ENCODE measurements at places on chromosomes 6 and 20.

GRCh38 chr6:134979142-134979541, 29.2 kb upstream of the ALDH8A1 start:
- DNase-seq, result no peak

DNA sequence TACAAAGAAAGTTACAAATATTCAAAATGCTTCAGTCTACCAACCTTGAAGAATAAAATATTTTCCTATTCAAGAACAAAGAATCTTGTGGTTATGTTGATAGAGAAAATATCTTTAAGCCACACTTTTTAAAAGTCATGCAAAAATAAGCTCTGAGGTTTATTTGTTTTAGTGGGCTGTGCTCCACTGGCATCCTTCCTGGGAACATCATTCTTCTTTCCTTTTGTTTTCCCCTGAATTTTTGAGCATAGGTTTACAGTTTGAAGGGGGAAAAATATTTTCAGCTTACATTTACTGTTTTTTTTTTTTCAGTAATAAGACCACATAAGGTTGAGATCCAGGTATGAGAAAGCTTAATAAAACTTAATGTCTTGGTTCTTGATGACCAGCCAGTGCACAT, 72.0 kb upstream of the BACH2 start:
- no peak for DNase-seq

DNA sequence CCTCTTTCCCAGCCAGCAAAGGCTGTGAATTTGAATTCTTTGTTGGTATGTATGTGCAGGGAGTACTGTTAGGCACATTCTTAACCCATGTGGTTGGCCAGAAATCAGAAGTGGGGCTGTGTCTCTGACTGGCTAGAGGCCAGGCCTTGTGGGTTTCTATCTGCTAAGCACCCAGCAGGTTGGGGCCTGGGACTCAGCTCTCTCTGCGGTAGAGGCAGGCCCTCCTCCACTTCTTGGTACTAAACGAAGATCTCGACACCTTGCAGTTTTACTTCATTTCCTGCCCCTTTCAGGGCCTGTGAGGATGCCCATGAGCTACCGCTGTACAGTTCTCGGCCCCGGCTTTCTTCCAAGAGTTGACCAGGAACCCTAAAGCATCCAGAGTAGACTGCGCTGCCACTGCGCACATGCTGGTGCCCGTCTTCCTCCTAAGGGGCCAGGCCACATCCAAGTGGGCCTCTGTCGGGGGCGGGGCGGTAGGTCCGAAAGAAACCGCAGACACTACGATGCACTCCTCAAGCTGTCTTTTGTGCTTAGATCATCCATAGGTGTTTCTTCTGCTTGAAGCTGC, 51.1 kb downstream of the TCP11 start:
- DNase-seq, result no peak

- DNase-seq, result no peak
Observed at GRCh38 chr6:32086661-32087573, 22.2 kb downstream of the TNXB start.

DNA sequence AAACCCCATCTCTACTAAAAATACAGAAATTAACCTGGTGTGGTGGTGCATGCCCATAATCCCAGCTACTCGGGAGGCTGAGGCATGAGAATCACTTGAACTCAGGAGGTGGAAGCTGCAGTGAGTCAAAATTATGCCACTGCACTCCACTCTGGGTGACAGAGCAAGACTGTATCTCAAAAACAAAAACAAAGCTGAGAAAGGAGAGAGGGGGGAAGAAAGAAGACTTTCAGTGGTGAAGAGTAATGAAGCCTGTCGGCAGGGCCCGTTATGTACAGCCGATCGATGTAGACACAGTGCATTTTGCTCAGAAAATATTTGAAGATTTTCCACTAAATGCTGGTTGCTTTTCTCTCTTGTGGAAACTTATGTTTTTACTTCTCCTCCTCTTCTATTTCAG, 13.8 kb downstream of the VAPB start:
- DNase-seq, result no peak

DNA sequence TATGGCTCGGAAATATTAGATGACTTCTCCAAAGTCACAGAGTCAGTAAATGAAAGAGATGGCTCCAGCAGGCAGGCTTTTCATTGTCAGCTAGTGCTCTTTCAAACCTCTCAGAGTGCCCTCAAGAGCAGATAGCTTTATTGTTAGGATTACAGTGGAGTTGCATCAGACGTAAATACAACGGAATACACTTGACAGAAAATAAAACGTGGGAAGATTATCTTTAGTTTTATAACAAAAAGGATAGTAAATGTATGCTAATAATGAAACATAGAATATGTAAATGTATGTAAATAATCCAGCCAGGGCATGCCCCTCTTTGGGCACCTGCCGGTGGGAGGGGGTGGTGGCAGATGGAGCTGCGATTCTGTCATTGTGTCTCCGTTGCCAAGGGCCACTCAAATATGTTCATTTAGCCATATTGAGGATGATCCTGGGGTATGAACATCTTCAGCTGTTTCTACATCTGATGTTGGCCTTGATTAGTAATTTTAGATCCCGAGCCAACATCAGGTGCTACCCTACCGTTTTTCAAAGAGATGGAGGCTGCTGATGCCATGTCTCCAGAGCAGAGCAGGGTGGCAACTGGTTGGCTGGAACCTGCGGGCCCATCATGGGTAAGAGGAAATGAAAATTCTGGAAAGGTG, 358.3 kb upstream of the SULF2 start:
- no peak for DNase-seq

- DNase-seq, result no peak
Observed at GRCh38 chr20:41136680-41137613, at the start of gene PLCG1. Gene PLCG1 (plus strand): TSS chr20:41137543. CDS start chr20:41137642, 99 bp downstream.

DNA sequence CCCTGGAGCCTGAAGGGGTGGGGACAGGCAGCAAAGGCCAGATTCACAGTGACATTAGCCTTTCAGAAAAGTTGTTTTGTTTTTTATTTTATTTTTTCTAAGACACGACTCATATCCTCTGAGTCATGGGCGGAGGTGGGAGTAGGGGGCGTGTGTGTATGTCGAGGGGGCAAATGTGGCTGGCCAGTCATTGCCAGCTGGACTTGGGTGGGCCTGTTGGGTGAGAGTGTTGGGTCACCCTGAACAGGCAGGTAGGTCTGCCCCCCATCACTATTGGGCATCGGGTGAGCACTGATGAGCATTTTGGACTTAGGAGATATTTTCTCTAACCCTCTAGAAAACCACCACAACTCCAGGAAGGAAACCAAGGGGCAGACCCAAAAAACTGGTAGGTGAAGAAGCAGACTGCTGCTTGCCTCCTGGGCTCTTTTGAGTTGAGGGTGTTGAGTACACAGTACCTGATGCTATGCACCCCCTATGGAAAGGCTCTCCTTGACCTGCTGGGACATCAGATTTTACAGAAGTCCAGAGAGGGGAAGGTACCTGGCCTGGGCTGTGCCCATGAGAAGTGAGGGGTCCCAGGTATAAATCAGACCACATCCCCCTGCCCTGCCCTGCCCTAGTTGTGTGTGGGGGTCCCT, 5.6 kb downstream of the SMIM29 start:
- no peak for DNase-seq

DNA sequence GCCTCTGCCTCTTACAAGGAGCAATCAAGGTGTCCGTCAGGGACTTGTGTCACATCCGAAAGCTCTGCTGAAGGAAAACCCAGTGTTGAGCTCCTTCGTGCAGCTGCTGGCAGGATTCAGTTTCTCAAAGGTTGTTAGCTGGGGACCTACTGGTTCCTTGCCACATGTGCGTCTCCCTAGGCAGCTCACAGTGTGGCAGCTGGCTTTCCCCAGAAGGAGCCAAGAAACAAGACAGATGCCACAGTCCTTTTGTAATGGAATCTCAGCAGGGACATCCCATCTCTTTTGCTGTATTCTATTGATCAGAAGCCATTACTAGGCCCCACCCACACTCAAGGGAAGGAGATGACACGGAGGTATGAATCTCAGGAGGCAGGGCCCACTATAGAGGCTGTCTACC, 488.8 kb downstream of the CD83 start:
- DNase-seq, result no peak

DNA sequence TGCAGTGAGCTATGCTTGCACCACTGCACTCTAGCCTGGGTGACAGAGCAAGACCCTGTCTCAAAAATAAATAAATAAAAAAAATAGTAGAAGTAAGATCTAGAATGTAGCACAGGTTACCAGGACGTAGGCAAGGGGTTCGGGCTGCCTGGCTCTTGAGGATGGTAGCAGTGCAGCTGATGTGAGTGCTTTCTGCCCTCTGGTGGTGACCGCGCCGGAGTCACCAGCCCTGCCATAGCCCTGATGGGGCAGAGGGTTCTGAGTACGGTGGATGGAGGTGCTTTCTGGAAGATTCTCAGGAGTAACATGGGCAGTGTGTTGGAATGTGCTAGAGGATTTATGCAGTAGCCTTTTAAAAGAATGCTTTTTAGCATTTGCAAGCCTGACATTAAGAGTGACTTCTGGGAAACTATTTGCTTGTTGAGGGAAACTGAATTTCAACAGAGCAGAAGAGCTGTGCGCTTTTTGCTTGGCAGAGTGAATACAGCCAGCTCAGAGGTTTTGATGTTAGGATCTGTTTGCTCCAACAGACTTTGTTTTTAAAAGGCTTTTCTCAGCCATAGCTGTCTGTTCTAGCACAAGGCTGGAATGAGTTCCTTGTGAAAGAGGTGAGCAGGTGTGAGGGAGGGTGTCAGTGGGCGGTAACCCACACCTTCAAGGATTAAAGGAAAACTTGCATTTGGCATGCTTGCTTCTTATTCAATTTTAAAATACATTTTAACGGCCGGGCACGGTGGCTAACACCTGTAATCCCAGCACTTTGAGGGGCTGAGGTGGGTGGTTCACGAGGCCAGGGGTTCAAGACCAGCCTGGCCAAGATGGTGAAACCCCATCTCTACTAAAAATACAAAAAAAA, 65.9 kb downstream of the PTPN1 start:
- DNase-seq, result no peak

DNA sequence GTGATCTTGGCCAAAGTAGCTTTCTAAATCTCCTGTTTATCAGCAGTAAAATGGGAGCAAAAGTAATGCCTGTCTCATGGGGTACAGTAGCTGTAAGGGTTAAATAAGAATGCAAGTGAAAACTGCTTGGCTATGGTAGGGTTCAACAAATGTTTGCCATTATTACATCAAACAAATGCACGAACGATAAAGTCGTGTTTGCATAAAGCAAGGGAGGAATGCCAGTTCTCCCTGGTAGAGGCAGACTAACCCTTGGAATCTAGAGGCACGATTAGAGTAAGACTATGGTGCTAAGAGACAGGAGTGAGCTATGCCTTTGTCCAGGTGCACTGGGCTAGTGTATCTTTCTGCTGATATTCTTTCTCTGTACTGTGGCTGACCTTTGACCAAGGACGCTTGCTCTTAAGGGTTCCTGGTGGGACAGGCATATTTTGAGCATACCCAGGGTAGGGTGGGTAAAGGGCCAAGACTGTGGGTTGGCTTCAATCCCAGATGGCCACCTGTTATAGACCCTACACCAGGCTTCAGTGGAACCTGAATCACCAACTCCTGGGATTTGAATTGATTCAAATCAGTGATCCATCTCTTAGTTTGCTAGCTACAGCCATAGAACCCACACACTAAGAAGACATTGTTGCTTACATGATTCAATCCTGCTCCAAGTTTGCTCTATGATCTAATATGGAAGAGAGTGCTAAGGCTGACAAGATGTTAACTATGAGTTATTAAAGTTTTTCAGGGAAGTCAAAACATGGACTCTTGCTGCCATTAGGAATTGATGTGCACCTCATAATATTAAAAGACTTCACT, 139.9 kb downstream of the CCDC170 start:
- DNase-seq, result no peak

GRCh38 chr6:6366803-6367202, 46.3 kb upstream of the F13A1 start:
- no peak for DNase-seq

GRCh38 chr20:63893999-63894357, 948 bp upstream of the DNAJC5 start:
- no peak for DNase-seq

DNA sequence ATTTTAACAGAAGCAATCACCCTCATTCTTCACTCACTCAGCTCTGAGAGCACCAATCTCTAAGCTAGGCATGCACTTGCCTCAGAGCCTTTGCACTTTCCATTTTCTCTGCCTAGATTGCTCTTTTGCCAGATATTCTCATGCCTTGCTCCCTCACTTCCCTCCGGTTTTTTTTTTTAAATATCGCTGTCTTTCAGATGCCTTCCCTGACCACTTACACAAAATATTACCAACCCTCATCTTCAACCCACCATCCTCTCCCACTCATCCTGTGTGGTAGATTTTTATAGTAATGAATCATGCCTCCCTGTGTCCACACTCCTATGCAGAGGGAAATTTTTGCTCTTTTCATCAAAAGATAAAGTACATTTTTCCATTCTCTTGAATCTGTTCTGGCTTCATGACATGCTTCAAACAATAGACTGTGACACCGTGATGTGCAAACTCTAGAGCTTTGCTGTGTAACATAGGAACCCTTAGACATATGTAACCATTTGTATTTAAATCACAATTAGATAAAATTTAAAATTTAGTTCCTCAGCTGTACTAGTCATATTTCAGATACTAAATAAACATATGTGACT, 437.1 kb downstream of the UTRN start:
- no peak for DNase-seq

GRCh38 chr20:856361-856775, 22.9 kb downstream of the FAM110A start:
- no peak for DNase-seq

DNA sequence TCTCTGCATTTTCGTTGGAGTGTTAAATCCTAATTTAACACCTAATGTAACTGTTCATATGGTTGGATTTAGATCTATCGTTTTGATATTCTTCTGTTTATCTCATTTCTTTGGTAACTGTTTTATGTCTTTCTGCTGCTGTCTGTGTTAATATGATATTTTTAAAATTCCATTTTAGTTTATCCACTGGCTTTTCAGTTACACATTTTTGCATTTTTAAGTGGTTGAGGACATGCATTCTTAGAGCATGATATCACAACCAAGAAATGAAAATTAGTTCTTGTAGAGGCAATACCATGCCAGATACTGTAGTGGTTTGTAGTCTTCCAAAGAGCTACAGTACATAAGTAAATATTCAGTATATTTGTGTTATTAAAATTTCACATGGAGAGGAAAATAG, 58.6 kb downstream of the LIN28B start:
- no peak for DNase-seq

GRCh38 chr6:71333050-71333449, 44.4 kb downstream of the OGFRL1 start:
- DNase-seq, result no peak

DNA sequence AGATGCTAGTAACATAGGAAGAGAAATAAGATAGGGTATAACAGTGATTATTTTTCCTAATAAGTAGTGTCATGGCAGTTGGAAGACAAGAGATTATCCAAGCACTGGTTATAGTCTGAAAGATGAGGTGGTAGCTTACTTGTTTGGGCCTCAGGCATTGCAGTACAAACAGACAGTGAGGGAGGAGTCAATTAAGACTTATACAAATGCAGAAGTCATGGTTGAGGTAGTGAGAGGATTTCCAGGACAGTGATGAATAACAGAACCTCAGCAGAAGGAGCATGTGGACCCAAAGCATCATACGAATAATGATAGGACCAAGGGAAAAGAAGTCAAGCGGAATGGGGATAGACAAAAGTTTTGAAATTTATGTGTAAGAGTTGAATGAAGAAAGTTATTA, 53.5 kb downstream of the HCRTR2 start:
- DNase-seq, result no peak

GRCh38 chr6:37693546-37694250, 4.0 kb downstream of the MDGA1 start:
- no peak for DNase-seq

GRCh38 chr6:162195441-162195840, 532.1 kb downstream of the PRKN start:
- no peak for DNase-seq

GRCh38 chr6:37807656-37808055, 11.9 kb upstream of the ZFAND3 start:
- DNase-seq, result no peak

GRCh38 chr6:117275711-117276110, 10.4 kb downstream of the VGLL2 start:
- DNase-seq, result no peak

GRCh38 chr6:88376768-88377387, 210.7 kb upstream of the CNR1 start:
- DNase-seq, result no peak
